NCI-H187 (cell line): ENCODE measurements at places on chromosomes 7 and 10.
A peak's percentile ranks its signal among the peaks of the same experiment; 100 is the strongest.

GRCh38 chr7:27734583-27734982, 5.4 kb upstream of the TAX1BP1 start:
- no peak for DNase-seq

GRCh38 chr10:99917963-99918825, 91.6 kb downstream of the DNMBP start:
- DNase-seq = no peak

GRCh38 chr10:95560278-95561176, 644 bp downstream of the SORBS1 start:
- DNase-seq = peak; percentile 24

GRCh38 chr7:82051601-82052000, 281.8 kb upstream of the HGF start:
- no peak for DNase-seq

- DNase-seq = no peak
Measured at GRCh38 chr10:90968328-90969081, 47.6 kb upstream of the ANKRD1 start.

DNA sequence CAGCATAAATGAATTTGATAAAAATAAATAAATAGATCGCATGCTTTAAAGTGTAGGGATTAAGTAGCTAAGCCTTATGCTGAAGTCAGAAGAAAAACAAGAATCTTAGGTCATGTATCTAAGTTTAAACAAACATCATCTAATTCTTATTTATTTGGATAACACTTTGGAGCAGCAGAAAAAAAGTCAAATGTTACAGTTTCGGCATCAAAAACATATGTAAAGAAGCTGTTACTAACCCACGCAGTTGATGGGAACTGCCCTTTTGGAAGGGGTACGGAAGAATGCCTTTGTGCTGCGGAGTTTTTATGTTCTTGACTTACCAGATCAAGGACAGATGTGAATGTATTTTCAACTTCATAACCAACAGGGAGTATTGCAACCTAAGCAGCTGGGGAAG, 37.3 kb upstream of the HABP2 start:
- no peak for DNase-seq

GRCh38 chr7:32639122-32639521, 143.8 kb downstream of the AVL9 start:
- DNase-seq = no peak

DNA sequence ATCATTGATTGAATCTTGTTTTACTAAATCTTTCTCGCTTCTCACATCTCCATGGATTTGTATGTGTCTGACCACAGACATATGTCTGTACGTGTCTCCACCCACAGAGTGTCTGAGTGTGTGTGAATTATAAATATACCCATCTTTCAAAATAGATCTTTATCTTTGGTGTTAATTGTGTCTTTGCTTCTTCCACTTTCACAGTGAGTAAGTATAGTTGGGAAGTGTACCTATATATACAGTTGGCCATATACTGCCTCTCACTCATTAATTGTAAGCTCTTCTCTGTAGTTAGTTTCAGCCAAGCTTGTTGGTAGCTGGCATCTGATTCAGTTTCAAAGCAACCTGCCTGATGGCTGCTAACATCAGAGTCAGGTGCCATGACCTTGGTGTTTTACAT, 18.4 kb downstream of the EEPD1 start:
- DNase-seq = no peak
